Ovary (tissue), 10 donors: ENCODE measurements at places on chromosomes 16 and 17.

DNA sequence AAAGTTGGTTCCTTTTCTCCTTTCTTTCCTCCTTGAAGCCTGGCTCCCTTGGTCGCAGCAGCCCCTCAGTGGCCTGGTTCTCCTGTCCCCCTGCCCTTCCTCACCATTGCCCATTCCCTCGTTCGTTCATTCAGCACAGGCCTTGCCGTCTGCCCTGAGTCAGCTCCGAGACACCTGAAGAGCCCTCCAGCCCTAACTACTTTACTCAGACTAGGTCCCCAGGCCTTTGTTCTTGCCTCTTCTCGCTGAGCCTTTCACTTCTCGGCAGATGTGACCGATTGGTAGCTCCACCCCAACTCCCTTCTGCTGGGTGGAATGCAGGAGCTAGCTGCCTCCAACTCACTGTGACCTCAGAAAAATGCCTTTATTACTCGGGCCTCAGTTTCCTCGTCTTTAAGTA, 7.0 kb upstream of the ADAM11 start:
- H3K27me3 ChIP-seq: no peaks in the 10 kb centered on the region
- DNase-seq: no peak
- H3K27ac ChIP-seq: no peak overlapping the region
- H3K36me3 ChIP-seq: no peaks in the 10 kb centered on the region
- no peaks in the 10 kb centered on the region for H3K4me1 ChIP-seq

DNA sequence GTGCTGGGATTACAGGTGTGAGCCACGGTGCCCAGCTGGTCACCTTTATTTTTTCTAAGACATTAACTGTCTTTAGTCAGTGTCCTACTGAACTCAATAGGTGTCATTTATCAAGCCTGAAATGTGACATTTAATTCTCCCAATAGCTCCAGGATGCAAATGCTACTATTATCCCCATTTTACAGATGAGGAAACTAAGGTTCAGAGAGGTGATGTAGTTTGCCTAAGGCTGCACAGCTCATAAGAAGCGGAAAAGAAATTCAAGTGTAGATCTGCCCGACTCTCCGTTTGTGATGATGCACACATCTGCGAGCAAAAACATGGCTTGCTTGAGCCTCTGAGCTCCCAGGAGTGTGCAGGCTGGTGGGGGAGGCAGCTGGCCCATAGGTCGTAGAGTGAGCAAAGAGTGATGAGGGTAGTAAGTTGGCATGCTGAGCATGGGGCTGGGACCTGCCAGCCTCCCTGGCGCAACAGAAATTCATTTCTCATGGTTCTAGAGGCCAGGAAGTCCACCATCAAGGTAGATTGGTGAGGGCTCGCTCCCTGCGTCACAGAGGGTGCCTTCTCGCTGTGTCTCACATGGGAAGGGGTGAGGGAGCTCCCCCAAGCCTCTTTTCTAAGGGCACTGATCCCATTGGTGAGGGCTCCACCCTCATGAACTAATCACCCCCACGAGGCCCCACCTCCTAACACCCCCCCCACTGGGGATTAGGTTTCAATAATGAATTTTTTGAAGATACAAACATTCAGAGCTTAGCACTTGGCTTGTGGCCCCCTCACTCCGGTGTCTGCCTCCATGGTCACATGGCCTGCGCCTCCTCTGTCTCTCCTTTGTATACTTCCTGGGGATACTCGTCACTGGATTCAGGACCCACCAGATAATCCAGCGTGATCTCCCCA, 141.5 kb upstream of the PLCG2 start:
- no peak overlapping the region for H3K4me3 ChIP-seq
- no peaks in the 10 kb centered on the region for H3K27me3 ChIP-seq
- DNase-seq: no peak
- H3K4me1 ChIP-seq: peaks cover 8% of the 10 kb centered on the region
- H3K36me3 ChIP-seq: no peaks in the 10 kb centered on the region

DNA sequence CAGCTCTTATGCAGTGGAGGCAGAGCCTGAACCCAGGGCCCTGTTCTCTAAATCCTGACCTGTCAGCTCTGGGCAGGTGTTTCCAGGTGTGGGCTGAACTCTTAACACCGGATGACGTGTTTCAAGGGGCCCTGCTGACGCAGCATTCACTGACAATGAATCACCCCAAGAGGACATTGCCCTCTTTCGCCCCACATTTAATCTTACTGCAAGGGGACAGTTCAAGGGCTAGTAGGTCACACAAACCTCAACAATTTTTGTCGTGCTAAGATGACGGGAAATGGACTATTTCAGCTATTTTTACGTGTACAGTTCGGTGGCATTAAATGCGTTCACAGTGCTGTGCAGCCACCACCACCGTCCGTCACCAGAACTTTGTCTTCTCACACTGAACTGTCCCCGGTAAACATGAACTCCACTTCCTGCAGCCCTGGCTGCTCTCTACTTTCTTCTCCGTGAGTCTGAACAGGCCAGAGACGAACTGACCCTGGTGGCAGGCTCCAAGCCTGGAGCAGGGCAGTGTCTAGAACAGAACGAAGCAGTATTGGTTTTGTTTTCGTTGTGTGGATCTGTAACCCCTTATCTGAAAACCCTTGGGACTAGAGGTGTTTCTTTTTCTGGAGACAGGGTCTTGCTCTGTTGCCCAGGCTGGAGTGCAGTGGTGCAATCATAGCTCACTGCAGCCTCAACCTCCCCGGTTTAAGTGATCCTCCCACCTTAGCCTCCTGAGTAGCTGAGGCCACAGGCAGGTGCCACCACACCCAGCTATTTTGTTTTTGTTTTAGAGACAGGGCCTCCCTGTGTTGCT, 88.4 kb upstream of the CIBAR2 start:
- peaks cover 64% of the 10 kb centered on the region for H3K4me1 ChIP-seq
- DNase-seq: no peak
- H3K4me3 ChIP-seq: no peak overlapping the region

DNA sequence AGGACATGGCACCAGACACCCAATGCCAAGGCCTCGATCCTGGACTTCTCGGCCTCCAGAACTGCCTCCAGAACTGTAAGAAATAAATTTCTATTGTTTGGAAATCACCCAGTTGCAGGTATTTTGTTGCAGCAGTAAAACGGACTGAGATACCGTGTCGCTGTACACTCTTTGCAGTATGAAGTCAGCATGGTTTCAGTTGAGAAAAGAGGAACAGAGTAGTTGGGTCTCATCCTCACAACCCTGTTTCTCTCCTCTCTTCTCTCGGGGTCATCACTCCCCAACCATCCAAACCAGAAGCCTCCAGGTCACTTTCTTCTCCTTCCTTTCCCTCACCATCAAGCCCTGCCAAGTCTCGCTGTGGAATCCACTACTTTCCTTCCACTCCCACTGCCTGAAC, 77.8 kb downstream of the ADCY9 start:
- no peak overlapping the region for H3K27ac ChIP-seq
- no peak overlapping the region for H3K4me3 ChIP-seq
- peaks cover 9% of the 10 kb centered on the region for H3K4me1 ChIP-seq
